ENCODE measurements at places on chromosomes 3 and 15. TPM values are rescaled to one million over a fixed set of nuclear protein-coding genes. Genes with fewer than 3 reads are reported as not detected.

PLIN1 gene
- under 0.01 TPM for total RNA-seq

GUCA1C gene
- not detected for total RNA-seq

GOLGA8J gene
- total RNA-seq, result under 0.01 TPM

HTR3E gene
- total RNA-seq, result not detected

KAT2B gene
- 4.6 TPM for total RNA-seq

HPS3 gene
- 14.8 TPM for total RNA-seq

KCNH8 gene
- total RNA-seq, result 0.54 TPM

LRRC34 gene
- total RNA-seq, result 6.7 TPM

MASP1 gene
- total RNA-seq, result under 0.01 TPM

ZNF774 gene
- total RNA-seq, result 0.27 TPM

GHRL gene
- 1.1 TPM for total RNA-seq

SPTSSB gene
- under 0.01 TPM for total RNA-seq

ZNF502 gene
- total RNA-seq, result 1.3 TPM

LYZL4 gene
- not detected for total RNA-seq

CX3CR1 gene
- total RNA-seq, result 0.54 TPM

CKMT1A gene
- not detected for total RNA-seq

CCR9 gene
- 1.9 TPM for total RNA-seq

MESP2 gene
- total RNA-seq, result under 0.01 TPM

CEP152 gene
- 4.8 TPM for total RNA-seq

CPLX3 gene
- total RNA-seq, result not detected

ANKRD63 gene
- 1.1 TPM for total RNA-seq

THSD4 gene
- under 0.01 TPM for total RNA-seq

HCLS1 gene
- total RNA-seq, result 63.0 TPM

CADM2 gene
- total RNA-seq, result 5.1 TPM

CLDN18 gene
- not detected for total RNA-seq

BOC gene
- total RNA-seq, result under 0.01 TPM

MUSTN1 gene
- 0.27 TPM for total RNA-seq

ROPN1 gene
- not detected for total RNA-seq

ARGFX gene
- total RNA-seq, result not detected

SLC9C1 gene
- 0.54 TPM for total RNA-seq

FBXO40 gene
- not detected for total RNA-seq

ROBO2 gene
- total RNA-seq, result under 0.01 TPM

KLHL40 gene
- total RNA-seq, result under 0.01 TPM

ISL2 gene
- total RNA-seq, result not detected

IL17RD gene
- total RNA-seq, result 0.27 TPM

ADIPOQ gene
- total RNA-seq, result under 0.01 TPM

C3orf70 gene
- total RNA-seq, result under 0.01 TPM

CIDEC gene
- under 0.01 TPM for total RNA-seq

FEZF2 gene
- not detected for total RNA-seq

FAM107A gene
- under 0.01 TPM for total RNA-seq

LMAN1L gene
- 0.27 TPM for total RNA-seq

CLRN1 gene
- not detected for total RNA-seq

CD200R1 gene
- 0.54 TPM for total RNA-seq

SFMBT1 gene
- 1.9 TPM for total RNA-seq

IQCB1 gene
- 22.6 TPM for total RNA-seq

IL17RE gene
- total RNA-seq, result 1.9 TPM

CFAP100 gene
- total RNA-seq, result not detected

FAM227B gene
- 3.2 TPM for total RNA-seq

KLHL6 gene
- total RNA-seq, result 65.2 TPM

PLSCR4 gene
- 10.0 TPM for total RNA-seq

FOXB1 gene
- total RNA-seq, result not detected

ACSBG1 gene
- under 0.01 TPM for total RNA-seq

C3orf85 gene
- not detected for total RNA-seq

ARHGAP31 gene
- 2.4 TPM for total RNA-seq

KLHL25 gene
- total RNA-seq, result 2.4 TPM

SGO1 gene
- 0.81 TPM for total RNA-seq

ERICH6 gene
- not detected for total RNA-seq

Data from hematopoietic multipotent progenitor cell (in vitro differentiated cells).